ENCODE measurements at places on chromosomes 2 and 18.
A peak's percentile ranks its signal among the peaks of the same experiment; 100 is the strongest.

GRCh38 chr2:157901325-157901724, 25.2 kb upstream of the ACVR1 start:
- DNase-seq, result no peak

- DNase-seq, result no peak
Measured at GRCh38 chr2:54106631-54107454, 8.6 kb upstream of the ACYP2 start.

GRCh38 chr2:8984157-8984556, 19.3 kb downstream of the MBOAT2 start:
- no peak for DNase-seq

- no peak for DNase-seq
Measured at GRCh38 chr2:120319123-120319522, 26.8 kb upstream of the INHBB start.

DNA sequence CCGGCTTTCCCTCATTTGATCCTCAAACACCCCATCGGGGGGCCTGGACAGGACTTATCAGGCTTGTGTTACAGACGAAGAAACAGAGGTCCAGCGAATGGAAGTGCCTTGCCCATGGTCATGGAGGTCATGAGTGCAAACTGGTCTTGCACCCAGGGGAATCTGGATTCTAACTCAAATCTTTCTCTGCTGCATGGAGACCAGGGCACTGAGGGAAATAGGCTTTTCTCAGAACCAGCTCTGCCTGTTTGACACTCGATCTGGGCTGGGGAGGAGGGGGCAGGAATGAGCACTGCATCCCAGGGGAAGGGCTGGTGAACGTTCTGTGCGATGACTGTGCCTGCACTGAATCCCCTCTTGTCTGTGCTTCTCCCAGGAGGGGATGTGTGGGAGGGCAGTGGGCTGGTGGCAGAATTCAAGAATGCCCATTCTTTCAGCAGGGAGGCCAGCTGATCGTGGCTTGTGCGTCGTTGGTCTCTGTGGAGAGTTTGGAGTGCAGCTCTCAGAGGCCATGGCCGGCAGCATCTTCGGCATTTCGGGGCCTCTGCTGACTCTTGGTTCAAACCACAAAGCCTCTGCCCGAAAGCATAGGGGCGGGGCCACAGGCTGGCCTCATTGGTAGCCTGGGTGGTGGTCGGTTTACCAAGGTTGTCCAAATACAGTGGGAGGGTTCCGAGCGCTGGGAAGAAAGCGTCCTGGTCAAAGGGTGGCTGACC, 171.6 kb downstream of the DDX1 start:
- no peak for DNase-seq

DNA sequence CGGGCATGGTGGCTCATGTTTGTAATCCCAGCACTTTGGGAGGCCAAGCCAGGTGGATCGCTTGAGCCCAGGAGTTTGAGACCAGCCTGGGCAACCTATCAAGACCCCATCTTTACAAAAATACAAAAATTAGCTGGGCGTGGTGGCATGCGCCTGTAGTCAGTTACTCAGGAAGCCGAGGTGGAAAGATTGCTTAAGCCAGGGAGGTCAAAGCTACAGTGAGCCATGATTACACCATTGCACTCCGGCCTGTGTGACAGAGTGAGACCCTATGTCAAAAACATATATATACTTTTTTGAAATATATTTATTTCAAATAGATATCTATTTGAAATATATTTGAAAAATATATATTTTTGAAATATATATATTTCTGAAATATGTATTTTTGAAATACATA, 10.9 kb downstream of the OSBPL1A start:
- no peak for DNase-seq

- peak; percentile 46 for DNase-seq
Measured at GRCh38 chr2:11829324-11829946, 83.0 kb downstream of the LPIN1 start.

- no peak for DNase-seq
Measured at GRCh38 chr2:58852243-58852642, 611.1 kb upstream of the FANCL start.

DNA sequence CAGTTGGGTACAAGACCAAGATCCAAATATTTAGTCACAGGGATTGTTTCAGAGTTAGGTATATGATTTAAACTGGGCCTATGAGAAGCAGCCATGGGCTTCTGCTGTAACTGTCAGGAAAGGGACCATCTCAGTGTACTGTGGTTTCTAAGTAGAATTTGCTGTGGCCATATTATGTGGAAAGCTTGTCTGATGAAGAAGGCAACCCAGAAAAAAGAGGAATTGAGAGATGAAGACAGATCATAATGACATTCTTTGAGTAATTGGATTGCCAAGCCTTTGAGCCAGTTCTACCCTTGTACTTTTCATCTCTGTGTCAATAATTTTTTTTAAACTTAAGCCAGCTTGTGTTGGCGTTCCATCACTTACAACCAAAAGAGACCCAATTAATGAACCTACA, 259.6 kb downstream of the NUP35 start:
- DNase-seq, result no peak

- no peak for DNase-seq
Measured at GRCh38 chr2:187567126-187567525, 12.9 kb upstream of the TFPI start.

GRCh38 chr18:6004683-6005082, 109.4 kb upstream of the TMEM200C start:
- no peak for DNase-seq

DNA sequence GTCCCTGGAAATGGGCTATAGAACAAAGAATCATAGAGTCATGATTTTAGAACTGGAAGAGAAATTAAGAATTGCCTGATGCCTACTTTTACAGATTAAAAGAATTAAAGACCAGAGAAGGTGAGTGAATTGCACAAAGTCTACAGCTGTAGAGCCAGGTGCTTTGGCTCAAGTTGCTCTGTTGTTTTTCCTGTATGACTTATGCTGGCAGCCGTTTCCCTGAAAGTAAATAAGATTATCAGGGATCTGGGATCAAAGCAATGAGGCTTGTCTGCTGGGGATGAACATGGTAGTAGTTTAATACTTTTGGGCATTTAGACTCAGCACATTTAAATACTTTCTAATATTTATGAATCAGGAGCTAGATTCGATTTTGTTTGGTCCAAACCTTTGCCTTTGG, 166.9 kb downstream of the PRPF40A start:
- no peak for DNase-seq

DNA sequence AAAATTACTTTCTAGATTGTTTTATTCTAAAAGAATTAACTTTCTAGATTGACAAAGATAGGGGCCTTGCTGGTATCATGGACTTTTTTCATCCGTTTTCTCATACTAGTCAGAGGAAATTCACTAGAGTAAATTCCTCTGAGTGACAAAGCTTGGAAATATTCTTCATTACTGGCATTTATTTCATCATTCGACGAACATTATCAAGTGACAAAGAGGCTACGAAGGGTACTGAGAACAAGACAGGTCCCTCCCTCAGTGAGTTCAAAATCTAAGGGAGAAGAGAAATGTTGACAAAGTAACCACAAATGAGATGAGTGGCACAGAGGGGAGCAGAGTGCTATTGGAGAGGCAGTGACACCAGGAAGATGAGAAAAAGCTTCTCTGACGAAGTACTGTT, 4.3 kb downstream of the EPG5 start:
- DNase-seq, result no peak

DNA sequence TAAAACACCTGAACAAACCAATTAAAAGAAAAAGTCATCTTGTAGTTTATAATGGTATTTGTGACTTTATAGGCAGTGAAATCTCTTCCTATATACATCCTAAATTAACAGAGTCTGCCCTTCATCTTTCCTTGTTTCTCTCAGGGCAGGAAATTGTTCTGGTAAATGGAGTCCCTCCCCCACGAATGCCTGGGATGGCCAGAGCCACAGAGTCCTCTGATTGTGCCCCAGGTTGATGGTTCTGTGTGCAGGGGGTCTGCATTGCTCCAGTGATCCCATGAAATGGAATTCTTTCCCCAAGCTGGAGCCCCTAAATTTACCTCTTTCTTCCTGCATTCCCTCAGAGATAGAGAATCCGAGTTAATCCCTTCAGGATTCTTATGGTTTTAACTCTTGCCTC, 155.5 kb downstream of the MTX2 start:
- DNase-seq, result no peak

DNA sequence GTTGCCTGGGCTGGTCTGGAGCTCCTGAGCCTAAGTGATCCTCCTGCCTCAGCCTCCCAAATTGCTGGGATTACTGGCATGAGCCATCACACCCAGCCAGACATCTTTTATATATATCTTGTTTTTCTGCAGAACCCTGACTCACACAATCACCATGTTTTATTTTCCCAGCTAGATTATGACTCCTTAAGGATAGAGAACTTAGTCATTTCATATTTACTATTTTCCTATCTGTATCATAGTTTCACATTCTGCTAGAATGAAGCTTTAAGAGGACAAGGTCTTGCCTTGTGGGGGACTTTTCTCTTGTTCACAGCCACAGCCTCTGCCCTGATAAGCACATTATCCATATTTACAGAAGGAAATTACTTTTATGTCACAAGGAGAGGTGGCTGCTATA, 73.9 kb downstream of the LBH start:
- no peak for DNase-seq

- no peak for DNase-seq
Measured at GRCh38 chr18:41113885-41114482, 841.0 kb upstream of the PIK3C3 start.

DNA sequence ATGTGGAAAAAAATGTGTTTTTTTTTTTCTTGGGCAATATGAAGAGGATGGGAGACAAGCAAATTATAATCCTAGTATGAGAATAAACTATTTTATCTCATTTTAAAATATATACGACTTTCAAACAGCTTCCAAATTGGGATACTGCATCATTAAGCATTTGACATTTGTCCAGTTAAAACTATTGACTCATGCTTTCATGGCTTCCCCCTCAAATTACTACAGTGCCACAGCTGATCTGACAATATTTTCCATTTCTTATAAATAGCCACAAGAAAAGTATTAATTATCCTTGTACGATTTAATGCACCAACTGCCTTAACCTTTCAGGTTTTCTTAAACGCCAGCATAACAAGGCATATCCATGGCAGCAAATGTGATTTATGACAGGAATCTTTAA, 1134.8 kb upstream of the ZEB2 start:
- no peak for DNase-seq

- DNase-seq, result no peak
Measured at GRCh38 chr2:202014318-202014717, 19.3 kb upstream of the FZD7 start.

DNA sequence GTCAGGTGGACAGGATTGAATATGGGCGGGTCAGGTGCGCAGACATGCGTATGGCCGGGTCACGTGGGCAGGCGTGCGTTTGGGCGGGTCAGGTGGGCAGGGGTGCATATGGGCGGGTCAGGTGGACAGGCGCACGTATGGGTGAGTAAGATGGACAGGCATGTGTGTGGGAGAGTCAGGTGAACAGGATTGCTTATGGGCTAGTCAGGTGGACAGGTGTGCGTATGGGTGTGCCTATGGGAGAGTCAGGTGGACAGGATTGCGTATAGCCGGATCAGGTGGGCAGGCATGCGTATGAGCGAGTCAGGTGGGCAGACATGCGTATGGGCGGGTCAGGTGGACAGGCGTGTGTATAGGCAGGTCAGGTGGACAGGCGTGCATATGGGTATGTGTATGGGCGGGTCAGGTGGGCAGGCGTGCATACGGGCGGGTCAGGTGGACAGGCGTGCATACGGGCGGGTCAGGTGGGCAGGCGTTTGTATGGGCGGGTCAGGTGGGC, 30.3 kb upstream of the KLF11 start:
- no peak for DNase-seq

- DNase-seq, result no peak
Measured at GRCh38 chr18:13568443-13569392, 157.6 kb downstream of the FAM210A start.

DNA sequence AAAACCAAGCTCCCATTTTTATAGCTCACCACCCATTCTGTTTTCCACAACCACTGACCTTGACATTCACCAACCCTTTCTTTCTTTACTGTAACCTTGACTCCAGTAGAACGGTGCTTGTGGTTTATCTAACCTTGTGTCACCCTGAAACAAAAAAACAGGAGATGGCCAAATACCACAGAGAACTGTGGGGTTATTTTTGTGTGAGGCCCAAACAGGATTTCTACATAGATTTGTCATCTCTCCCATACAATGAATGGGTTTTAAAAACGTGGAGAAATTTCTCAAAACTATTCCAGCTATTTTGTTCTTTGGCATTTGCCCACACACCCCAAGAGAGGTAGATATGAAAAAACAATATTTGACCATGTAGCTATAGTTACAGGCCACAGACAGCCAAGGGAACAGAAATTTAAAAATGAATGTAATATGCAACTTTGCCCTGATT, 231.3 kb upstream of the TANK start:
- DNase-seq, result no peak

DNA sequence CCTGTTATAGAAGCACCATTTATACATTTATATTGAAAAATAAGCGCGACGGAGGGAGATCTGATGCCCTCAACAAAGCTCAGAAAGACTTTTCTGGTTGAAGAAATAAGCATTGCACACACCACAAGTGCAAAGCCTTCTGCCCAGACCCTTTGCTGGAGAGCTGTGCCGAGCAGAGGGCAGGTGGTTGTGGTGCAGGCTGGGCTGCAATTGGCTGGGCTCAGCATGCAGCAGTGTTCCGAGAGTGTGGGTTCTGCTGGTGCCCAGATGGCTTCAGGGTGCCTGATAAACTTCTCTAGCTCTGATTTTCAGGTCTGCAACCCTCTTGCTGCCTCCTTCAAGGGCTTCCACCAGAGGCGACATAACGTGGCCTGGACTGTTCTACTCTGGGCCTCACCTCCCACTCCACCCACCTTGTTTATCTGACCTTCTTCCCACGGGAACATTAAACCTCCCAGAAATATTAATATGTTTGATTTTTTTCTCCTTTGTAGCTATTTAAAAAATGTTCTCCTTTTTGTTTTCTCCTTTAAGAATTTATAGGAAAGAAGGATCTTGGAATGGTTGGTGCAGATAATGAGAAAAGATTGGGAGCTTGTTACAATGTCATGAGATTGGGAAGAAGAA, 113.6 kb upstream of the ITGA6 start:
- no peak for DNase-seq

GRCh38 chr2:109530712-109531111, 83.1 kb downstream of the SEPTIN10 start:
- no peak for DNase-seq

DNA sequence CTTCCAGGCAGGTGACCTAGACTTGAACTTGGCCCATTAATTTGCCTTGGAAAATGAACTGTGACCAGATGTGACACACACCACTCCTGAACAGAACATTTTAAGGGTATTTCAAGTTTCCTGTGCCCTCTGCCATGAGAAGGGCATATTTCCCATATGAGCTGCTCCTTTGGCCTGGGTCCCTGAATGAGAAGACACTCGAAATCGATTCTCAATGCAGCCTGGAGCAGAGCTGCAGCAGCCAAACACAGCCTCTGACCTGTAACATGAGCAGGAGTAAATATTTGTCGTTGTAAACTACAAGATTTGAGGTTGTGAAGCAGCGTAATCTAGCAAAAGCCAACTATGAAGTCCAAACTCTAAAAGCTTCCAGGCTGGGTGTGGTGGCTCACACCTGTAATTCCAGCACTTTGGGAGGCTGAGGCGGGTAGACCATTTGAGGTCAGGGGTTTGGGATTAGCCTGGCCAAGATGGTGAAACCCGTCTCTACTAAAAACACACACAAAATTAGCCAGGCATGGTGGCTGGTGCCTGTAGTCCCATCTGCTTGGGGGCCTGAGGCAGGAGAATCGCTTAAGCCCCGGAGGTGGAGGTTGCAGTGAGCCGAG, 30.1 kb upstream of the SOS1 start:
- DNase-seq, result no peak
